A673 (cell line): ENCODE measurements at places on chromosomes 3 and 15. TPM values are rescaled to one million over a fixed set of nuclear protein-coding genes. Genes with fewer than 3 reads are reported as not detected.

Gene MOBP
- total RNA-seq, result 0.19 and 0.22 TPM in 2 replicates

Gene SLC24A5
- not detected in 2 replicates for total RNA-seq

Gene PLSCR5
- not detected in 2 replicates for total RNA-seq

Gene DPP8
- total RNA-seq, result 29.6 and 35.9 TPM in 2 replicates

Gene GPR62
- not detected in 2 replicates for total RNA-seq

Gene TP63
- 4.9 and 7.6 TPM in 2 replicates for total RNA-seq

Gene UNC13C
- total RNA-seq, result not detected in 2 replicates

Gene TBCCD1
- total RNA-seq, result 19.4 and 20.1 TPM in 2 replicates

Gene LRTM1
- not detected in 2 replicates for total RNA-seq

Gene TMIE
- total RNA-seq, result 0.17 TPM in 1 of 2 replicates, not detected in the other

DNA sequence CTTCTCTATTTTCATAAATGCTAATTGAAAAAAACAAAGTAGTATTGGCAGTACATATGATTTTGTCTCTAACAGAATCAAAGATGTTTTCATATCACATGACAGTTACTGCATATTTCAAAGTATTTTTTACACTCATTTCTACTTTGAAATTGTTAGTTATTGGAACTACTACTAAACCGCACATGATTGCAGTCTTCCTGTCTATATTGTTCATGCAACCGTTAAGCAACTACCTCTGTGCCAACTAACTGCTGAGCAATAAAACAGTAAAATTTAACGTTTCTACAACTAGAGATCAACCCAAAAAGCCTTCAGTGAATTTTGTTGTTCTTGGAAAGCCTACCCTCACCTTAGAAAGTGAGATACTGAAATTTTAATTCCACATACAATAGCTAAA, 64.2 kb downstream of the DMXL2 start:
- no peak overlapping the region for H3K4me3 ChIP-seq
- H3K27me3 ChIP-seq, result no peaks in the 10 kb centered on the region
- H3K4me1 ChIP-seq, result no peaks in the 10 kb centered on the region
- no peak overlapping the region for H3K27ac ChIP-seq
- H3K36me3 ChIP-seq, result no peaks in the 10 kb centered on the region
- no peak for DNase-seq

DNA sequence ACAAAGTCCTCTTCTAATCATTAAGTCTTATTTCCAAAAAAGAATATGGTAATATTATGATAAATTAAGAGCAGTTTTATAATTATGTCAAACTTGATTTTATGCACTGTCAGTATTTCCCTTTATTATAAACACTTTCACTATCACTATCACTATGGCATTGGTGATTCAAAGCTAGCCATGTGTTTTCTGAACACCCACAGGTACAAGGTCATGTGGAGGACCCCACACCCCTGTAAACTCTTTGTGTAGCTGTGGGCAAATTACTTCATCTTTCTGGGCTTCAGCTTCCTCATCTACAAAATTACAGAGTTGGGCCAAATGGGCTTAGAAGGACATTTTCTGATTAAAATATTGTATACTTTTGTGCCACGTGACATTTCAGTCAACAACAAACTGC, 41.7 kb downstream of the FBXL22 start:
- H3K4me3 ChIP-seq, result no peak overlapping the region
- peaks cover 34% of the 10 kb centered on the region for H3K36me3 ChIP-seq

DNA sequence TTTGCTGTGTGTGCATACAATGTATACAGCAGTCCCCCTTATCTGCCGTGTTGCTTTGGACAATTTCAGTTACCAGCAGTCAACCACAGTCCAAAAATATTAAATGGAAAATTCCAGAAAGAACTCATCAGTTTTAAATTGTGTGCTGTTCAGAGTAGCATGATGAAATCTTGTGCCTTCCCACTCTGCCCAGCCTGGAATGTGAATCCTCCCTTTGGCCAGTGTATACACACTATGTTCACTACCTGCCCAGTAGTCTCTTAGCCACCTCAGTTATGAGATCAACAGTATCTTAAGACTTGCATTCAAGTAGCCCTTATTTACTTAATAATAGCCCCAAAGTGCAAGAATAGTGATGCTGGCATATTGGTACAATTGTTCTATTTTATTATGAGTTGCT, 133.6 kb upstream of the ABHD17C start:
- H3K36me3 ChIP-seq, result no peaks in the 10 kb centered on the region
- H3K4me3 ChIP-seq, result no peak overlapping the region
- no peak for DNase-seq
- H3K27ac ChIP-seq, result no peak overlapping the region

DNA sequence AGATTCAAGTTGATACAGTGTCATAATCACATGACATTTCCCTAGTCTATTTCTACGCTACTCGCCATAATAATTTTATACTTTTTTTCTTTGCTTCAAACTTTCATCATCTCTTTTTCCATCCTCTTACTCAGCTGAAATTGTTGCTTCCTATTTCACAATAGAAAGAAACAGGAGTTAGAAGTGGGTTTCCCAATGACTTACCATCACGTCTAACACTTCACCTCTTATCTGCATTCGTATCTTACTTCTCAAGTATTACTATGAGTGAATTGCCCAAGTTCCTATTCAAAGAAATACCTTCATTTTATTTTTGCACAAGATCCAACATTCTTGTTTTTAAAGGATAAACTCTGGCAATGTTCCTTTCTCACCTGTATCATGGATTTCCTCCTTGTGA, 1539.9 kb downstream of the SI start:
- H3K27me3 ChIP-seq, result no peaks in the 10 kb centered on the region
- H3K4me3 ChIP-seq, result no peak overlapping the region
- no peak for DNase-seq
- peaks cover 3% of the 10 kb centered on the region for H3K4me1 ChIP-seq
- H3K27ac ChIP-seq, result no peak overlapping the region

DNA sequence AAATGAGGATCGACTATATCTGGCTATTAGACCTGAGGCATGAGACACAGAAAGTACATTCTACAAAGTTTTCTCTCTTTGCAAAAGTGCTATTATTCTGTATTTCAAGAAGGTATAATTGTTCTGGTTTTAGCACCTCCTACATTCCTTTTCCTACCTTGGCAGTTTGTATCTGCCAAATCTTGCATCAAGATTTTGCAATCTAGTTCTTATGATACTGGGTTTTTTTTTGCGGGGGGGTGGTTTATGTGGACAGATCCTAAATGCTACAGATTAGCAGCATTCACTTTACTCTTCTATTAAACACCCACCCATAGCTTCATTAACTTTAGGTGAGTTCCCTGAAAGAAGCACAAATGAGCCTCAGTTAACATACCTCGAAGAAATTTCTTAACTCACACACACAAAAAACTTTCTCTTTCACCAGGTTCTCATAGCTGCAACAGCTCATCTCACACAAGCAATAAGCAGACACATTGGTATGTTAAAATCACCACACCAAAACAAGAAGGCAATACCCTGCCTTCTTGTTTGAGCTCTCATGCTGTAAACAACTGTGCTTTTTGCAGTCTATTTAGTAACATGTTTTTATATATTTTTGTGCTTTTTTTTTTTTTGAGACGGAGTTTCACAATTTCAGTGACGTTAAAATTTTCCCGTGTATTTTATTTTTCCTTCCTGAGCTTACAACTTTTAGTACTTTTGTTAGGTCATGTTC, 73.0 kb upstream of the VGLL4 start:
- no peak overlapping the region for H3K4me3 ChIP-seq
- peaks cover 12% of the 10 kb centered on the region for H3K4me1 ChIP-seq

DNA sequence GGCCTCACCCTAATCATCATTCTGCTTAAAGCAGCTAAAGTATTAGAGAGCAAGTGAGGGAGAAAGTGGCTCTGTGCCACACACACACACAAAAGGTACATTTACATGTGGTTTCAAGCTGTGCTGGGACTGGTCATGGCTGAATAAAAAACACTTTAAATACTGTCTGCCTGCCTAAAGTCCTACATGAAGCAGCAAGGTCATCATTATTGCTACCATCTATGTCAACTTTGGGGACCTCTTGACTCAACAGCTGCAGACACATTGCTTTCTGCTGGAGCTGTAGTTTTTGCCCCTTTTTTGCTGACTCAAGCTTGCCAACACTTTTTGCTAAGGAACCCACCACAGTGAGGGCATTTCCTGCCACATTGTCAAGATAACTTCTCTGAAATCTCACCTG, 1237.9 kb downstream of the ROBO2 start:
- DNase-seq, result no peak
- no peaks in the 10 kb centered on the region for H3K27me3 ChIP-seq
- no peaks in the 10 kb centered on the region for H3K36me3 ChIP-seq

DNA sequence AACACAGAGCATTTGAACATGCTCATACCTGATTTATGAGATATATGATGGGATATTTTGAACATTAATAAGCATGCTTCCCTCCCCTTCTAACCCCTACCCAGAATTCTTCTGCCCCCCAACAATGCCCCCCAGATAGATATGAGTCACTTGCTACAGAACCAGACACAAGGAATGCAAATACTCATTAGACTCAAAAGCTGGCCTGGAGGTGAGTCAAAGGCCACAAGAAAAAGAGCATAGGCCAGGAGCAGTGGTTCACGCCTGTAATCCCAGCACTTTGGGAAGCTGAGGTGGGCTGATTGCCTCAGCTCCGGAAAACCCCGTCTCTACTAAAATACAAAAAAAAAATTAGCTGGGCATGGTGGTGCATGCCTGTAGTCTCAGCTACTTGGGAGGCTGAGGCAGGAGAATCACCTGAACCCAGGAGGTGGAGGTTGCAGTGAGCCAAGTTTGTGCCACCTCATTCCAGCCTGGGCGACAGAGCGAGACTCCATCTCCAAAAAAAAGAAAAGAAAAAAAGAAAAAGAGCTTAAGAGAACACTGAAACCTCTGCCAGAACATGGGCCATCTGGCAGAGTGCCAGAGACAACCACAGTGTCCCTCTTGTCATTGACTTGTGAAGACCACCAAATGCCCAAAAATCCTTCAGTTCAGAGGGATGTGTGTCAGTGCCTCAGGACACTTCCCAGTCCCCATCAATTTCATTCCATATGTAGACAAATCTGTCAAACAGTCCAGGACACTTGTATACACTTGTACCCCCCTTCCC, 3.9 kb upstream of the SH3GL3 start:
- no peaks in the 10 kb centered on the region for H3K36me3 ChIP-seq
- H3K4me1 ChIP-seq, result peaks cover 4% of the 10 kb centered on the region
- H3K27me3 ChIP-seq, result no peaks in the 10 kb centered on the region
- no peak overlapping the region for H3K27ac ChIP-seq
- DNase-seq, result no peak

DNA sequence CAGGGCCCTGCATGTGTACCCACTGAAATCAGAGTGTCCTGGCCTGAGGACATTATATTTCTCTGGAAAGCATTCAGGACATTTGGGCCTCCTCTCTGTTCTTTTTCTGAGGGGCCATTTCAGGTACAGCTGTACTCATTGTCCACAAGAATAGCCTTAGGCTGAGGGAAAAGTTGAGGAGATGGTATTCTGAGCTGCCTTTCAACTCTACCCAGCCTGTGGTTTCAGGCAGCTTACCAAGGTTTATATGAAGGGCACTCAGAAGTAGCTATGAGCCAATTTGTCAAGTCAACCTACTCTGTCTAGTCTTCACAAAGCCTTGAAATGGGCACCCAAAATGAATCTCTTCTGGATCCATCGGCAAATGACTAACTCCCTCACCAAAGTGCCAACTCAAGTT, 9.4 kb downstream of the ATP13A4 start:
- H3K27ac ChIP-seq, result no peak overlapping the region
- H3K4me3 ChIP-seq, result no peak overlapping the region
- H3K4me1 ChIP-seq, result peaks cover 12% of the 10 kb centered on the region
- no peaks in the 10 kb centered on the region for H3K27me3 ChIP-seq
- no peak for DNase-seq

GRCh38 chr3:155086051-155086450, 5.9 kb downstream of the MME start:
- DNase-seq, result no peak
- H3K36me3 ChIP-seq, result no peaks in the 10 kb centered on the region
- no peak overlapping the region for H3K4me3 ChIP-seq
- H3K27ac ChIP-seq, result no peak overlapping the region
- no peaks in the 10 kb centered on the region for H3K4me1 ChIP-seq
- H3K27me3 ChIP-seq, result peaks cover 40% of the 10 kb centered on the region

DNA sequence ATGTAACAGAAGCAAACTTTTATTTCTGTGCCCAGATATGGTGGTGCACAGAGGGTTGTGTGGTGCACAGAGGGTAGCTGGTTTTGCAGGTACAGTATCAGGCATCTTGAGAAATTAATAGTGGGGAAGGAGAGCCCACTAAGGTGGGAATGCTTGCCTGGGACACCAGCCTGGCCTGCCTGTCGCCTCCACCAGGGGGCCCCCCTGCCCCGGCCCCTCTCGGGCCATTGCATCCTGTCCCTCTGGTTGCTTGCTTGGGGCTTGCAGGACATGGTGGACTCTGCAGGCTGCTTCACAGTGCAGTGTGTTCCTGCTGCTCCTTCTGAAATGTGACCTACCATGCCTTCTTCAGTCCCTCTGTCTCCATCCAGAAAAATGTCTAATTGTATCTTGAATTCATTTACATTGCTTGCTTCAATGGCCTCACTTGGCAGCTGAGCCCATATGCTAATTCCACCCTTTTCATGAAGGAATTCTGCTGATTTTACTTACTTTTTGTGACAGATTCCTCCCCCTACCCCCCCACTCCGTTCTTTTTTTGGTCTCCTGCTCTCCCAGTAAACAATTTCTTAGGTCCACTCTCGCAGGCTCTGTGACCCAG, 73.6 kb downstream of the EEFSEC start:
- H3K36me3 ChIP-seq, result no peaks in the 10 kb centered on the region
- no peak overlapping the region for H3K4me3 ChIP-seq
- peaks cover 6% of the 10 kb centered on the region for H3K4me1 ChIP-seq
- no peaks in the 10 kb centered on the region for H3K27me3 ChIP-seq

DNA sequence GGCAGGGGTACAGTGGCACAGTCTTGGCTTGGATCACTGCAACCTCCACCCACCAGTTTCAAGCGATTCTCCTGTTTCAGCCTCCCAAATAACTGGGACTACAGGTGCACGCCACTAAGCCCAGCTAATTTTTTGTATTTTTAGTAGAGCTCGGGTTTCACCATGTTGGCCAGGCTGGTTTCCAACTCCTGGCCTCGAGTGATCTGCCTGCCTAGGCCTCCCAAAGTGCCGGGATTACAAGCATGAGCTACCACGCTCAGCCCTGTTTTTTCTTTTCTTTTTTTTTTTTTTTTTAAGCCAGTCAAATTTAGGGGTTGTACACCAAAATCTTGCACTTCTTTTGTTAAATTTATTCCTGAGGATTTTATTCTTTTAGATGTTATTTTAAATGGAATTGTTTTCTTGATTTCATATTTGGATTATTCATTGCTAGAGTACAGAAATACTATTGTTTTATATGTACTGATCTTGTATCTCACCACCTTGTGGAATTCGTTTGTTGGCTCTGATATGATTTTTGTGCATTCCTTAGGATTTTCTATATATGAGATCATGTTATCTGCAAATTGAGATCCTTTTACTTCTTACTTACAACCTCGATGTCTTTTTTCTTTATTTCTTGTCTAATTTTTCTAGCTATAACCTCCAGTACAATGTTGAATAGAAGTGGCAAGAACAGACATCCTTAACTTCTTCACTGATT, 65.6 kb downstream of the ZNF609 start:
- no peak overlapping the region for H3K4me3 ChIP-seq
- no peaks in the 10 kb centered on the region for H3K36me3 ChIP-seq
- no peak overlapping the region for H3K27ac ChIP-seq
- no peaks in the 10 kb centered on the region for H3K27me3 ChIP-seq
- DNase-seq, result no peak
